ENCODE measurements at places on chromosomes 1 and 21.

- DNase-seq, result peak; percentile 79
Observed at GRCh38 chr21:17250778-17251241, 262.0 kb upstream of the CXADR start.

DNA sequence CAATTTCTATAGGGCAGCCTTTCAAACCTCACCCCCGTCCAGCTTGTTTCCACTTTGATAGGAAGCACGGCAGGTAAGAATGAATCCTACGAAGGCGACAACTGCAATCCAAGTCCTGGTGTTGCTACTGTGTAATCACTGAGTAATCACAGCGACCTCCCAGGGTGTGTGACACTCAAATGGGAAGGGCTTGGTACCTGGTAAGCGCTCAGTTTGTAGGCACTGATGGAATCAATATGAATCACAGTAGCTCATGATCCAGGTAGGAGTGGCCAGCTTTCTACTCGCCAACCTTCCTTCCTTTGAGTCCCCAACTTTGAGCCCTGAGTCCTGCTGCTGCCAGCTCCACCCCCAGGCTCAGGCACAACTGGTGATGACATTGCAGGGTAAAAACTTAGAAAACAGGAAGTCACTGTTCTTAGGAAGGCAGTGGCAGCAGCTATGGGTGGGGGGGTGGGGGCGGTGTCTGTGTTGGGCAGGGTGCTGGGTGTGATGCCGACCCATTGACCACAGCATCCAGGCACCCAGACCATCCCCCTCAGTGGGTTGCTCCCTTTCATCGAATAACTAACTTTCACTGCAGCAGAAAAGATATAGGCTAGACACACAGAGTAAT lies 70.7 kb downstream of the CD247 start:
- no peak for DNase-seq

GRCh38 chr1:154453161-154453560 lies 48.0 kb downstream of the IL6R start:
- no peak for DNase-seq

DNA sequence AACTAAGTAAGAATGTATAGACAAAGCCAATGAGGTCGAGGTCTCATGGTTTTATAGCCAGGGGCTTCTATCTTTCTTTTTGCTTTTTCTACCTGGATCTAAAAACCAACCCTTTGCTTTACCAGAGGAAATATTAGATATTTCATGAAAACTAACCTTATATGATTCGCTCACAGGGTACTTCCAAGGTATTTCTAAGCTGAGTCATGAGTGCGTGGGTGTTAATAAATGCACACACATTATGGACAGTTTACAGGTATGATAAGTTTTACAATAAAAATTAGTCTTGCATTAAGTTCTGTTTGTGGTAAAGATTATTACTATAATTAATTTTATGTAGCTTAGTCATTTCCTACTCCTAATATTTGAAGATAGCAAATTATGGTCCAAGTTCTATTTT lies 217.2 kb downstream of the CHRM3 start:
- DNase-seq, result no peak

- no peak for DNase-seq
Observed at GRCh38 chr1:54754486-54755285, 9.6 kb downstream of the PARS2 start.

GRCh38 chr1:89706700-89707012 lies 73.7 kb downstream of the LRRC8C start:
- no peak for DNase-seq

DNA sequence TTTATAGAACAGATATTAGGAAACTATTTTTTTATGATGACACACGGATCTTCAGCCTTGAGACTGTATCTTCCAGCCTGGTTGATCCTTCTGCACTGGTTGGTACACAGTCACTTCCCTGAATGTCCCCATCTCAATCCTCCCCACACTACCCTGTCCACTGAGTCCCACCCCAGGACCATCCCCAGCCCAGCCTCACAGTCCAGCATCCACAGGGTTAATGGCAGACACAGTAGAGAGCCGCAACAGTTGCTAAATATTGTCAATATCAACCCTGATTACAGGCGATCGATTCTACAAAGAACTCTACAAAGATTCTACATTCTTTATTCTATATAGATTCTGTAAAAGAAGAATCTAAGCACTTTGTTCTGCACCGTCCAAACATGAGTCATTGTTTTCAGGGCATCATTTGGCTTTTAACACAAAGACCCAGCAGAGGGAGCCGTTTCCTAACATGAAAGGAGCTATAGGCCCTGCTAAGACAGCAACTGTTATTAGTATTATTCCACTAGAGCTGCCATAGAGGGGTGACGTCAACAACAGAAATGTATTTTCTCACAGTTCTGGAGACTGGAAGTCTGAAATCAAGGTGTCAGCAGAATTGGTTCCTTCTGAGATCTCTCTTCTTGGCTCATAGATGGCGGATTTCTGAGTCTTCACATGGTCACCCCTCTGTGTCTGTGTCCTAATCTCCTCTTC lies 30.1 kb upstream of the IFNAR2 start:
- DNase-seq, result peak; percentile 92

GRCh38 chr1:209080170-209080781 lies 503.2 kb upstream of the CAMK1G start:
- DNase-seq, result no peak
